CD4-positive, alpha-beta T cell treated with Interleukin-10 for 1 hour (primary cell): ENCODE measurements at places on chromosomes 11 and 22.
A peak's percentile ranks its signal among the peaks of the same experiment; 100 is the strongest.

DNA sequence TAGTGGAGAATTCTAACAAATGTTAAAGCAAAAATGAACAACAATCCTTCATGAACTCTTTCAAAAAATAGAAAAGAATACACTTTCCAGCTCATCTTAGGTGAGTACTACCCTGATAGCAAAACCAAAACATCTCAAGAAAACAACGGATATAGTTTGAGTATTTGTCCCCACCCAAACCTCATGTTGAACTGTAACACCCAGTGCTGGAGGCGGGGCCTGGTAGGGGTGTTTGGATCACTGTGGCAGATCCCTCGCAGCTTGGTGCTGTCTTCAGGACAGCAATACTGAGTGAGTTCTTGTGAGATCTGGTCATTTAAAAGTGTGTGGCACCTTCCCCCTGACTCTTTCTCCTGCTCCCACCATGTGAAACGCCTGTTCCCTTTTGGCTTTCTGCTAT is 27.0 kb downstream of the NCAPD3 start:
- DNase-seq = peak; percentile 33

DNA sequence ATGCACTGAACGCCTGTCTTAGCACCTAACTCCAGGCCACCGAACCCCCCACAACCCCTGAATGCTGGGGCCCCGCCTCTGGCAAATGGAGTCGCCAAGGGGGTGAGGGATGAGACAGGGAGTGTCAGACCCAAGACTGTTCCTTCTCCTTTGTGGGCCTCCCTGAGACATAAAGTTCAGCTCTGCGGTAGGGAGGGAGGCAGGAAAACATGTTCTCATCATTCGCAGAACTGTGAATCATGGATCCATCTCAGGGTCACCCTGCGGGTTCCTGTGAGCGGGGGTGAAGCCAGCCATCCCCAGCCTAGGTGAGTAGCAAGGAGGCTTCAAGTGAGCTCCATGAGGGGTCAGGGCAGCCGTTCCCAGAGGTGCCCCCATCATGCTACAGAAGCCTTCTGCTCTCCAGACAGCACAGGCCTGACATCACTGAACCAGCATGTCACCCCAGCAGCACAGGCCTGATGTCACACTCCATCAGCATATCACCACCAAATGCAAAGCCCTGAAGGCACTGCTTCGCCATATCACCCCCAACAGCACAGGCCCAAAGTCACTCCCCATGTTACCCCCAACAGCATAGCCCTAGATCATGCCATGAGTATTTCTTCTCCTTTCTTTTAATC is 27.2 kb downstream of the TMPRSS6 start:
- no peak for DNase-seq

GRCh38 chr11:92245700-92246271 is 21.2 kb downstream of the FAT3 start:
- DNase-seq = no peak

DNA sequence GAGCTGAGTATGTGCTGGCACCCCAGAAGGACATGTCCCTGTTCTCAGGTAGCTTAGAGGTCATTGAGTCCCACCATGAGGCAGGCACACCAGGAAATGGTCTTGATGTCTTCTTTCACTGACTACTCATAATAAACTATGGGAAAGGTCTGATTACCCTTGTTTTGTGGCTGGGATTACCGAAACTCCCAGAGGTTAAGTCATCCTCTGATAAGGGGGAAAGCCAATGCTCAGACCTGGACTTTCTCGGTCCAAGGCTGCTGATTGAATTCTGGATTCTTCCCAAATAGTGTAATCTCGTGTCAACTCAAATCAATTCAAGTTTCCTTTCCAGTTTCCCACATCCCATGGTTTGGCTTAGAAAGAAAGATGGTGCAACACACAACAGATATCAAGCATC is 3.7 kb upstream of the CD44 start:
- no peak for DNase-seq

GRCh38 chr11:12678092-12678491 is 3.9 kb downstream of the TEAD1 start:
- no peak for DNase-seq

DNA sequence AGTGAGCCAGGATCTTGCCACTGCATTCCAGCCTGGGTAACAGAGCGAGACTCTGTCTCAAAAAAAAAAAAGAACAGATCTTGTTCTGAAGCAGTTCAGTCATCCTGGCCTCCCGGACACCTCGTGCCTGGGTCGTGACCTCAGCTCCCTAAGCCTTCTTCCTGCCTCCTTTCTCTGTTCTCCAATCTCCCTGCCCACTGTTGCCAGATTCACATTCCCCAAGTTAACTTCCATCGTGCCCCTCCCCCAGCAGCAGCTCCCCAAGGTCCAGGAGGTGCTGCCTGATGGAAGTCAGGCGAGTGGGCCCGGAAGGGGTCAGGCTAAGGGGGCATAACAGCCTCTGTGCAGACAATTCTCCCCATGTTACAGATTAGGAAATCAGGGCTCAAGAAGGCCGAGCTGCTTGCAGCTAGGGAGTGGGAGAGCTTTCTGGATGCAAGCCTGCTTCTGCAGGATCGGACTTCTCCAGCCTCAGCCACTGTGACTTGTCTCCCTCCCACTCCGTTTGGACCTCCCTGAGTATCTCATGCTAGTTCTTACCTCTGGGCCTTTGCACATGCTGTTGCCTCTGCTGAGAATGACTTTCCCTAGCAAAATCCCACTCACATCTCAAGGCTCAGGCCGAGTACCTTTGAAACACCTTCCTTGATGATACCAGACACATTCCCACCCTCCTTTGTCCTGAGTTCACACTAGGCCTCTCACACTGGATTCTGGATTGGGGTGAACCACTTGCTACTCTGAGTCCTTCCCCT is 14.3 kb upstream of the TMEM184B start:
- DNase-seq = no peak

- no peak for DNase-seq
Observed at GRCh38 chr11:77276271-77276670, 25.2 kb downstream of the GDPD4 start.

DNA sequence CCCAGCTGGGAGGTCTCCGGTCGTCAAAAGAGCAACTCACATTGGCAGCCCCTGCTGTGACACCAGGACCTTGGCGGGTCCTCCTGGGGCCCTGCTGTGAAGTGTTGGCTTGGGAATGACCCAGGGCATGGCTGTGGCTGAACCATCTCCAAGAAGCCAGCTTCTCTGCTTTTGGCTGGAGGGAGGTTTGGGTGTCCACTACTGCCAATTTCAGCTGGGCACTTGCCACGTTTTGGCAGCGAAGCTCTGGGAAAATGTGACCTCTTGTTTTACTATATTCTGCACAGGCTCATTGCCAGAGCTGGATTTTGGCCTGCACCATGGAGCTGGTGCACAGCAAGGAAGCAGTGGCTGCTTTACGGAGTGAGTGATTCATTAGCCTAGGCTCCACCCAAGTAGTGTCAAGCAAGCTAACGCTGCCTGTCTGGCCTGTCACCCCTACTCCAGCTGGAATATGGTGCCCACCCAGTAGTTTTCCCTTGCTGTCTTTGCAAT is 24.3 kb upstream of the SMCO4 start:
- no peak for DNase-seq

DNA sequence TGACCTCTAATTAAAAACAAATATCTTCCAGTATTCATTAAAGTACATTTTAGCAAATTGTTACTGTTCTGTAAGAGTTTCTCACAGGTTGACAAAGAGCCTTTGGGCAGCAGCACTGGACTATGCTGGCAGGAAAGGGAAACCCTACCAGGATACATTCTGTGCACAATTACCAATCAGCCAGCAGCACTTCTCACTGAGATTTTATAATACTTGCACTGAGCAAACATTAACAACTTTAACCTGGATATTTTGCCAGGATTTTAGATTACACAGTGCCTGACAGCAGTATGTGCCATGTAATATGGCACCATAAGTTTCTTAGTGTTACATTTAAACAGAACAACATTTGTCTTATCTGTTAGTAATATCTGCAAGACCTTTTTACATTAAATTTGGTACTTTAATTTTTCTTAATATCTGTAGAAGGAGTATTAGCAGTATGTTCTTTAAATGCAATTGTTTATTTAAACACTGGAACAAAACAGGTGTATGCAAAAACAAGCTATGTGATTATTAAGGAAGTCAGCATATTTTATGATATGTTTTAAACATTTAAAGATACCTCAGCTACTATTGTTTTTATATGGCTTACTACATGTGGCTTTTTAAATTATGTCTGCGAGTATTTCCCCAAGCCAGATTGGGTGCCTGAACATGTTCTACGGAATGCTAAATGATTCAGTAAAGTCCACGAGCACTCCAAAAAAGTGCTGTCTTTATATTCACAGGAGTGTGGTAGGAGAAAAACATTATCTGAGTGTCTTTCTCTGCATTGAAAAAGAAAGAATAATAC is 699.0 kb upstream of the LUZP2 start:
- DNase-seq = no peak

GRCh38 chr11:34953955-34954354 is 37.5 kb downstream of the PDHX start:
- no peak for DNase-seq

- DNase-seq = peak; percentile 4
Observed at GRCh38 chr11:47359586-47359985, 7.1 kb upstream of the MYBPC3 start.
